Midbrain (tissue), 1 donor: ENCODE measurements at places on chromosomes 2 and 18.

GRCh38 chr2:32330136-32330535, 26.7 kb upstream of the BIRC6 start:
- no peak for DNase-seq

- DNase-seq = no peak
Measured at GRCh38 chr2:28495551-28496250, at the start of gene PLB1. Gene PLB1, plus strand, starts transcription at chr2:28496060. Its CDS starts 55 bp downstream, at chr2:28496115.

- DNase-seq = no peak
Measured at GRCh38 chr2:95054016-95054415, 28.5 kb downstream of the MAL start.

DNA sequence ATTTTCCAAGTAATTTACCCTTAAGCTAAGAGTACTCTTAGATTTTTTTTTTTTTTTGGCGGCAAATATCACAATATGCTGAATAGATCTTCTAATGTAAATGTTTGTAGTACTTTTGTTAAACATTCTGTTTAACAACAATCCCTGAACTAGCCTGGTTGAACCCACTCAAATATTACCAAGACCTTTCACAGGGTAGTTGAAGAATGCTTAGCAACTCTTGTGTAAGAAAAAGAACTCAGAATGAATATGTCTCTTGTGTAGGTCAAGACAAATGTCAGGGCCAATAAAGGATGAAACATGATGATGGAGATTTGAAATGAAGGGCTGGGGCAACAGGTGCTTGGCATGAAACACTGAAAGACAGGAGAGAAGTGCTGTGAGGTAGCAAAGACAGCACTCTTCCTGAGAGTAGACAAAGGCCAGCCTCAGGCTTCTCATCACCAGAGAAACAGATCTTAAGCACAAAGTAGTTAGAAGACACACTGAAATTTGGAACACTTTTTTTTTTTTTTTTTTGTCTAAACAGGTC, 597.3 kb downstream of the ERBB4 start:
- no peak for DNase-seq

- no peak for DNase-seq
Measured at GRCh38 chr2:127680706-127681287, 5.5 kb upstream of the LIMS2 start.

DNA sequence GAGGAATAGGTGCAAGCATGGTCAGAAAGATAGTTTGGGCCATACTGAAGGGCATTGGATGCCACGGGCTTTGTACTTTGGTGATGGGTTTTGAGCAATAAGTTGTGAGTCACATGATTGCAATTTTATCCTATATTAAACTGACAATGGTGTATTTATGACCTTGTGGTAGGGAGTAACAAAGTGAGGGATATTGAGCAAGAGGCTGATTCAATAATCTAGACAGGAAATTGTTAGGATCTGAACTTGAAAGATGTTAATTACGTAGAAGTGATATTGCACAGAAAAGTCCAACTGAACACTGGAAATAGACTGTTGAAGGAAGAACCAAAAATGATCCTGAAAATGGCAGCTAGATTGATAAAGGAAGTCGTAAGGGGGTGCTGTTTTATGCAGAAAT, 46.6 kb upstream of the TCF4 start:
- DNase-seq = no peak

- no peak for DNase-seq
Measured at GRCh38 chr2:26989156-26989555, 18.7 kb downstream of the MAPRE3 start.

GRCh38 chr18:11516751-11517503, 92.5 kb upstream of the SLC35G4 start:
- no peak for DNase-seq

DNA sequence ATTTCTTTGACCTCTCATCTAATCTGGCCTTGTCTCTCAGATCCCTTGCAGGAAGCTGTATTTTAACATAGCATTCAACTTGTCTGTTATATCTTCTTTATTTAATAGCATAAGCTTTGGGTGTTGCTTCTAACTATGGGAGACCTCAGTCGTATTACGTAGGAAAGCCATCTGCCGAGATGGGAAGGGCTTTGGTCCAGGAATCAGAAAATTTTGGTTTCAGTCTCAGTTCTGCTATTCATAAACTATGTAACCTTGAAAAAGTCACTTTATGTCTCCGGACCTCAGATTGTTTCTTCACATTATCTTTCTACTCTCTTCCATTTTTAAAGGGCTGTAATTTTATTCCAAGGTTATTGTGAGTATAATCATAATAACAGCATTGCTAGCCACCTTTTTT, 297.7 kb downstream of the SATB2 start:
- DNase-seq = no peak

- DNase-seq = no peak
Measured at GRCh38 chr2:60028849-60029565, 524.4 kb downstream of the BCL11A start.

- DNase-seq = no peak
Measured at GRCh38 chr2:218582076-218582475, 13.4 kb downstream of the CNOT9 start.

DNA sequence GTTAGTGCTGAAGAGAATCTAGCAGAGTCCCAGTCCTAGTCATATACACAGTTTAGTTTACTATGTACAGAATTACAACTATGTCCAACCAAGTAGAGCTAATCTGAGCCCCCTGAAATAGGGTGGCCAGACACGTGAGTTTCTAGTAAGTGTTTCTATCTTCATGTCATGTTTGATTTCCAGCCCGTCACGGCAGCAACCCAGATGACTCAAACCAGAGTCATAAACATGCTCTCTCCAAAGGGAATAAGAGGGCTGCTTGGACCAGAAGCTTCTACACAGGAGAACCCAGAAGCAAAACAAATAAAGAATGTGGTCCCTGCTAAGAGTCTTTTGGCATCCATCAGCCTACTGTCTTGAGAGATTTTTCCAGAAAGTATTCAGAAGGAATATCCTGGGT, 64.9 kb upstream of the WIPF1 start:
- DNase-seq = no peak

GRCh38 chr2:98757904-98758421, 27.0 kb upstream of the MGAT4A start:
- DNase-seq = peak; percentile 53

DNA sequence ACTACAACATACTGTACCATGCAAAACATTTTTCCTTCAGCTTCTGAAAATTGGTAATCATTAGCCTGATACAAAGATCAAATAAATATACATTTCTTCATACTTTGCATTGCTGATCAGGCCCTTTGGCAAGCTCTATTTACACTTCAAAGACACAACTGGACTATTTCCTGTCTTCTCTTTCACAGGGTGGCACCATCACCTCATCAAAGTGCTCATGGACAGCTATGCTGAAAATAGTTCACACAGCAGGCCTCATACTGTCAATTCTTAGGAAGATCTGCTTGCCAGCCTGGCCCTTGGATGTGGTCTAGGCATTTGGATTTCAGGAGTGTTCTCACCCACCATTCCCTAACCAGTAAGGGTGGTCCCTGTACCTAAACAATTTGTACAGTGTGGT, 33.9 kb downstream of the FBXO15 start:
- DNase-seq = no peak

- DNase-seq = no peak
Measured at GRCh38 chr2:176777262-176777661, 435.3 kb upstream of the HNRNPA3 start.

DNA sequence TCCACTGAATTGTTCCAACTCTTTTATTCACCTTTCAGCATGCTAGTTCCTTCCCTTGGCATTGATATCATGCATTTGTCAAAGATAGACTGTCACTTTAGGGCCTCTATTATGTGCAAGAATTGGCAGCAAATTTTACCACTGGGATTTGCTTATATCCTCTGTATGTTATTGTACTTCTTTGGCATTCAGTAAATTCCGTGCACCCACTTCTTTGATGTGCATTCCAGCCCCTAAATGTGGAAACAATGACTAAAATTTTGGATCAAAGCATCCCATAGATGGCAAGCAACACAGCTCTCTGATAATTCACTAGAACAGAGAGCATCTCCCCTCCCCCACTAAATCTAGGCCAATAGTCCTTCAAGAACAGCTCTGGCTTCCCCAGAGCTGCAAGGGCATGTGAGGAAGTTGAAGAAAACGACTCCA, 399.0 kb upstream of the HNRNPA3 start:
- peak; percentile 12 for DNase-seq

DNA sequence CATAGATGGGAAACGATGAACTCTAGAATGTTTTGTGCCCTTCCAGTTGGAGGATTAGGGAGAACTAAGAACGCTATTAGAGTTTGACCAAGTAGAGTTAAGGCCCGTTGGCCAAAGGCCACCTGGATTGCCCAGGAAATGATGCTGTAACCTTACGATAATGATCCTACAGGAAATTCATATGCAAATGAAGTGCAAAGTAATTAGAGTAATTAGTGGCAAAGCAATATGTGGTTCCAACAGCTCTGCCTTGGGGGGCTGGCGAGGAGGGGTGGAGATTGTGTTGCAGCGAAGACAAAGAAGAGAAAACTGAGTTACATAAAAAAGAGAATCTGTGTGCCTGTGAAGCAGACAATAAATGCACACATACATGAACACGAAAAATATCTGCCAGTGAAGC, 61.5 kb upstream of the BOD1L2 start:
- DNase-seq = no peak

GRCh38 chr18:42268798-42269197, 313.8 kb downstream of the PIK3C3 start:
- no peak for DNase-seq
